SK-MEL-5 (cell line): ENCODE measurements at places on chromosomes 16 and 17.
A peak's percentile ranks its signal among the peaks of the same experiment; 100 is the strongest.

DNA sequence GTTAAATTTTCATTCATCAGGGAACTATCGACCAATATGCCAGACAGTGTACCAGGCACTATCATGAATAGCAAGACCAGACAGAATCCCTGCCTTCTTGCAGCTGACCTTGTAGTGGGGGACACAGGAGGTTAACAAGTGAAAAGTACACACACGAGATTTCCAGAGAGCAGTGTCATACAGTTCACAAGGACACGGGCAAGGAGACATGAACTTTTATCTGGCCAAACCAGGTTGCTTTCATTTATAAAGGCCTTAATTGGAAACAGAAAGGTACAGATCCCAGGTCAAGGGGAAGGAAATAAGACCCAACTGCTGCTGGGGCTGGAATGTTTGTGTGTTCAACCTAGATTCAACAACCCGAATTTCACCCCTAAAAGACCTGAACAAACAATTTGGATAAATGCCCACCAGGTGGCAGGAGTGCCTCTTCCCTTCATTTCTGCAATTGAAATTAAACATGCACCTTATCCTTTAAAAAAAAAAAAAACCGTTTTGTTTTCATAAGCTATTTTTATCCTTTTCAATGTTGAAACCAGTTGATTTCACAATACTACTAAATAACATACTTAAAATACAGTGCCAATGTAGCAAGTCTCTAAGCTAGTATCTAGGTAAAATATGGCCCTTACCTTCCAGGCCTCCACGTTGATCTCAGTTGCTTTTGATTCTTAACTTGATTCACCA lies 65.9 kb downstream of the EMP2 start:
- peak; percentile 61 for DNase-seq

DNA sequence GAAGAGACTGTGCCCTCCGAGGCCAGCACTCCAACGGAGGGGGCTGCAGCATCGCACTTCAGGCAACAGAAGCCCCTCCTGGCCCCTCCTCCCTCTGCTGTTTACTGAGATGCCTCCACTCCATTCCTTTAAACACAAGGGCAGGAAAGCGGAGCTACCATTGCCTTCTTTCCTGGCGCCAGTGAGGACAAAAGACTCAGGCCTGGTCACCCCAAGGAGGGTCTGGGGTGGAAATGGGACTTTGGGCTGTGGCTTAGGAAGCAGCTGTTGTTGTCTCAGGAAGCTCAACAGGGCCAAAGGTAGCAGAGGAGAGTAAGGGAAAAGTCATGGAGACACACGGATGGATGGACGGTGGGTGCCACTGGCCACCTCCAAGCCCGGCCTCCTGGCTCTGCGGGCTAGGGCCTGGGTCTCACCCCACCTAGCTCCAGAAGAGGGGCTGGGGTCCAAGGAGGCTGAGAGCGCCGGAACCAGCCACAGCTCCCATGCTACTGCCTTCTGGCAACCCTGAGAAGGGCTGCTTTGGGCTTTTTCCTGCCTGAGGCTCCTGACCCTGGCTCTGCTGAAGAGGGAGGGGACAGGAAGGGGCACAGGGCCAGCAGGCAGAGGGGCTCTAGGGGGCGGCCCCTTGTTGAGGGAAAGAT lies 11.1 kb downstream of the CD300LG start:
- no peak for DNase-seq

DNA sequence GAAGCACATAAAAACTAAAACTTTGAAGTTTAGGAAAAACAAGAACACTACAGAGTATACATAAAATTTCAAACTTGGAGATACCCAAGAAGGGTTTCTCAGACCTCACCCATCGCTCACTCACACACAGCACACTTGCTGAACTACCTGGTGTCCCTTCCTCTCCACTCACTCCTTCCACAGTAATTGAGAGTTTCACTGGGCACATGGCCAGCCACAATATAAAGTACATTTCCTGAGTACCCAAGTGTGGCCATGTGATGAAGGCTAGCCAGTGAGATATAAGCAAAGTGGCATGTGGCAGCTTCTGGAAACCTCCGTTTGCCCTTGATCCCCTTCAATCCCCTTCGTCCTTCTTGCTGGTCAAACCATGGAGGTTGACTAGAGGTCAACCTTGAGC lies 11.9 kb downstream of the TOX3 start:
- no peak for DNase-seq

GRCh38 chr16:11251525-11252481 lies 4.2 kb downstream of the SOCS1 start:
- no peak for DNase-seq

GRCh38 chr17:74043976-74044375 lies 159.5 kb upstream of the RPL38 start:
- no peak for DNase-seq

GRCh38 chr16:3304370-3304769 lies 860 bp downstream of the TIGD7 start:
- no peak for DNase-seq

DNA sequence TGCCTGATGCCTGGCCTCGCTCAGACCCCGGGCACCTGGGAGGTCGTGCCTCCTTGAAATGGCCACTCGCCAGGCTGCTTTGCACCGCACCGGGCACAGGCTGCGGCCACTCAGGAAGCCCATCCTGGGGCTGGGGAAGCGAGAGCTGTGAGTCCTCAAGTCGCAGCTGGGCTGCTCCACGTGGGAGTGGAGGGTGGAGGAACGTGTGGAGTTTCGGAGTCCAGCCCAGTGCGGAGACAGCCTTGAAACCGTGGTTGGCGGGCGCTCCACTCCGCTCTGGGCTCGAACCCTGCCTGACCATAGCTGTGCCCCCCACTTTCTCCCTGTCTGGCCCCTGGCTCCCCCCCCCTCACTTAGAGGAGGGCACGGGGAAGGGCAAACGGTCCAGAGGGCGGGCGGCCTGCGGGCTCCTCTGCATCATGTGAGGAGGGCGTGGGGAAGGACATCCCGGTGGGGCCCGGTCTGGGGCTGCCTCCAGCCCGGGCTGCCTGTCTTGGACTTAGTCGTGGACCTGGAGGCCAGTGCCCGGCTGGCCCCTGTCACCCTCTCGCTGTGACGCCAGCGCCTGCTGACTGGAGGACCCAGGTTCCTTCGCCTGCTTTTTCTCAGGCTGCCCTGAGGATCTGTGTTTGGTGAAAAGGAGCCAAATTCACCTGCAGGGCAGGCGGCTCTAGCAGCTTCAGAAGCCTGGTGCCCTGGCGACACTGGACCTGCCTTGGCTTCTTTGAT lies 2.5 kb downstream of the UBE2I start:
- DNase-seq, result no peak

GRCh38 chr16:2432286-2432685 lies 3.0 kb downstream of the CCNF start:
- no peak for DNase-seq

DNA sequence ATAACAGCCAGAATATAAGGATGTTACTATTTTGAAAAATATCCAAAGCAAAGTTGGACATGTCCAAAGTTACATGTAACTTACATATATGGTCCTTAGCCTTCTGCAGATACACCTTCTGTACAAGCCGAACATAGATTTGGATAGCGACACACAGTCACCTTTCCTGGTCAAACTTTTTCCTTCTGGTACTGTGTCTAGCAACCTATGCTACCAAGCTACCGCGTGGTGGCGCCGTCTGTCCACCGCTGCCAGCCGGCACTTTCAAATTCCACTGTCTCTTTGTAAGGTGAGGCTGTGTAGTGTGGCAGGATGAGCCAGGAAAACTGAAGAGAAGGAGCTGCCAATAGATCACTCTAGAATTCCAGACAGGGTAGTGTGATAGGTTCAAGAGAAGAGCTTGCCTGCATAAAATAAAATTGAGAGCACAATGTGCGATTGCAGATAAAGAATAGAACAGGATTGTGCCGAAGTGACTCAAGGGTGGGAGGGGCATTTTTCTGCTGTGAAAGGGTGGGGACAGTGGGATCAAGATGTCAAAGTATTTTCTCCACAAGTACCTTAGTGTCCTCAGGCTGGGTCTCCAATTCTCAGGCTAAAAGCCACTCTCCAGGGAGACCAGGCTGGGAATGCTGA lies 366.9 kb downstream of the SLC39A11 start:
- peak; percentile 88 for DNase-seq

DNA sequence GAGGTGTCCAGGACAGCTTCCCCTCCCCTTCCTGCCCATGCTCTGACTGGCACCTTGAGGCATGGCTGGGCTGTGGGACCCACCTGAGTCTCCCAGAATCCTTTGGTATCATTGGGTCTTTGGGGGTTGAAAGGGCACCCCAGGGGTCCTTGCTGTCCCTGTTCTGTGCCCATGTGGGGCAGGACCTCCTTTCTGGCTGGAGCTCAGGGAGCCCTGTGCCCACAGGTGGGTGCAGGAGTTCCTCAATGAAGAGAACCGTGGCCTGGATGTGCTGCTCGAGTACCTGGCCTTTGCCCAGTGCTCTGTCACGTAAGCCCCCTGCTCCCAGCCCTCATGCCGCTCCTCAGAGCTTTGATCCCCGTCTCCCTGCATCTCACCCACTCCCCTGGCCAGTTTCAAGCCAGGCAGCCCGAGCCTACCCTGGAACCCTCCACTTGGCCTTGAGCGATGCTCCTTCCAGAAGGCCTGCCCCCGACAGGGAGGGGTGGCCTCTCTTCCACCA lies 11.8 kb downstream of the FMNL1 start:
- no peak for DNase-seq
